Amygdala (tissue), 56 donors: ENCODE measurements at places on chromosomes 3 and 15.

DNA sequence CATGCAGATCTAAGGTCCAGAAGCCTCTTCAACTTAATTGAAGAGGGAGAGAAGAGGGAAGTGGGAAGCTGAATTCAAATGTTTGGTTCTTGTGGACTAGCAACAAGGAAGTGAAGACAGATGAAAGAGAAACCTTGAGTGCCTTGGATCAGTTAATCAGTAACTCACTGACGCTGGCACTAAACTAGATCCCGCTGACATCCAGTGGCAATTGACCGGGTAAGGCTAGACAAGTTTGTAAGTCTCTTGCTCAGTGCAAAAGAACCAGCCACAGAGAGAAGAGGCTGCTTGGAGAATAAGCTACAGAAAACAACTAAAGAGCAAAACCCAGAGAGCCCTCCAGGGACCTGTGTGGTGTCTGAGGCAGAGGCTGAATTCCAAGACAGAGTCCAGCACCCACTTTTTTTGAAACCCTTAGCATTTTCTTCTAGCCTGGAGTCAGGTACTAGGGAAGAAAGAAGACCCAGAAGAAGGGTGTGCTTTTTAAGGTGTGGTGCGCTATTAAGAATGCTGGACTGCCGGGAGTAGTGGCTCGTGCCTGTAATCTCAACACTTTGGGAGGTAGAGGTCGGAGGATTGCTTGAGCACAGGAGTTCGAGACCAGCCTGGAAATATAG, 6.9 kb downstream of the PLCH1 start:
- DNase-seq = no peak

DNA sequence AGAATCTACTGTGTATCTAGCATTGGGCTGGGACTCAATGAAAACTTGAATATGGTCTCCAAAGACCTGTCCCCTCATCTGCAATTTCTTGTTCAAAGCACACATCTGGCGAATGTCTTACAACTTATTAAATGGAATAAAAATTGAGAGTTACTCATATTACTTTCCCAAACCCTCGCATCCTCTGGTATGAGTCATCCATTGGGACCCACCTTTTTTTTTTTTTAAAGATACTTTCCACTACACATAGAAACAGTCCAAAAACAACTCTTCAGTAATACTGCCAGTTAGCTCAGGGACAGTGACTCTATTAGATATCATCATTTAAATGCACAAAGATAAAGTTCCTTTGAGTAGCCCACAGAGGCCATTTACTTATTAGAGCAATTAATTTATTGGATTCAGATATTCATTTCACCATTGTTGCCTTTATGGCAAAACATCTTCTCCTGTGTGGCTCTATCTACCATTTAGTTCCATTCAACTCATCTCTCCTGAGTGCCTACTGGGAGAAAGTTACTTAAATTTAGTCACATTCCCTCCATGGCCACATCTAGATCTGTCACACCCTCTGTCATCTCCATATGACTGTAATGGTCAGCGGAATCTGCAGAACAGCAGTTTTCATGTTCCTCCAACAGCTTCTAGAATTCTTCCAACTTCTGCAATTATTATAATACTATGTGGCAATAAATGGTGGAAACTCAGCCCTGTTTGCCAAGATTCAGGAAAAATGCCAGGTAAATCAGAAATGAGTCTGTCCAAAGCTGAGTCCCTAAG, 77.9 kb upstream of the ARHGEF3 start:
- DNase-seq = no peak

GRCh38 chr3:161163297-161163696, 57.8 kb upstream of the NMD3 start:
- DNase-seq = no peak

DNA sequence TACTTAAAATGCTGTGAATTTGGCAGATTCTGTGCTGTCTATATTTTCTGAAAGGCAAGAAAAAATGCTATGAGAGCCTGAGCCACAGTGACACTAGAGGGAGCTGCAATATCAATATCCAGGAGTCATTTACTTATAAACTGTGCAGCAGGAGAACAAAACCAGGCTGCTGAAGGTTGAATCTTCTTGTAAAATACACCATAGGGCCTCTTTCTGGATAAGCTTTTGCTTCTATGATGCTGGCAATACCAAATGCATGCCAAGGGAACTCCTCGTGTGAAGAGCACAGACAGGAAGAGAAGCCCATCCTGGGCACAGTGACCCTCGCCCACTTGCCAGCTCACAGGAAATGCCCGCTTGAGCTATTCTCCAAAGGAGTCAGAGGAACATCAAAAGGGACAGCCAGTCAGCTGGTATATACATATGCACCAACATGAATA, 48.0 kb upstream of the TSPAN3 start:
- no peak for DNase-seq

DNA sequence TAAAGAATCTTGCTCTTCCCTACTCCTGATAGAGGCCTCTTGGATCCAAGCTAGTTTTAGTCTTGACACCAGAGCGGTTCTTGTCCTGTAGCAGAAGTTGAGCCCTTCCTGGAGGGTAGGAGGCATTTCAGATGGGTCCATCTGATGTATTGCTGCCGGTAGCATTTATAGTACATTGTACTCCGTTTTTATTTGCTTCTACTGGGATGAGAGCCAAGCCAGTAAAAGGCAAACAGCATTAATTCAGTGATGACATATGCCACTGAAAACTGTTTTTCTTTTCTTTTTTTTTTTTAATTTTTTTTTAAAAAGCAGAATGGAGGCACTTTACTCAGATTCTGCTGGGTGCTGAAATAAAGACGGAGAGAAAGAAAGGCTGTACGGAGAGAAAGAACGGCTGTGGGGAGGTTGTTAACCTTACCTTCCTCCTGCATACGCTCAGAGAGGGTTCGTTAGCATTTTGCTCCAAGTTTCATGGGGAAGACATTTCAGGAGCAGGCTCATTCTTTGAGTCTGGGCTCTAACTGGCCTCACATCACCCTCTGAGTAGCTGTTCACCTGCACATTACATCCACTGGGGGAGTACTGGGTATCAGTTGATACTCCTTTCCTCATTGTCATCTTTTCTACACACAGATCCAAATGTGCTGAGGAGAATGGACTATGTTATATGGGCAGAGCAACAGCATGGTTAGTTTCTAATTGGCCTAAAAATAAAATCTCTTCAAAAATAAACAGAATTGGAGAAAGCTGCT, 161.5 kb downstream of the FEZF2 start:
- no peak for DNase-seq

DNA sequence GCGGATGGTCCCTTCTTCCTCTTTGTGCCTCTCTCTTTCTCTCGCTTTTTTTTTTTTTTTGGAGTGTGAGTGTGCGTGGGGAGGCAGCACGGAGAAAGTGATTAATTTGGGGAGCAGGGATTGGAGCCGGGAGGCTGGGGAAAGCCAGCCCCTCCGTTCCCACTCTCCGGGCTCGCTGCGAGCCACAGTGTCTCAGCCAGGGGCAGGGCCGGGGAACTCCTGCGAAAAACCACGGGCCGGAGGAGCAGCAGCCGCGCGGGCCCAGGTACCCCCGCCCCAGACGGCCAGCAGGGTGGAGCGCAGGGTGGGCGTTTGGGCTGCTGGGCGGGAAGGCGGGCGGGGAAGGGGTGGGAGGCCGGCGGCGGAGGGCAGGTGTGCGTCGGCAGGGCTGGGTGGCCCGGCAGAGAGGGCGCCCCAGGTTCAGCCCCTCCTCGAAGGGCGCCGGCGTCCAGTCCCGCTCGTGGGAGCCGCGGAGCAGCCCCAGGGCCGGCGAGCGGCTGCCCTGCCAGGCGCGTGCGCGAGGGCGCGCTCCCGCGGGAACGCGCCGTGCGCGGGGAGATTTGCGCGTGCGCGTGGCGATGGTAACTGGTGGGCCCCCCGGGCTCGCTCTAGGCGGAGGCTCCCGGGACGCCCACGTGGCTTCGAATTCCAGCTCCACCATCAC, 1.4 kb downstream of the CHL1 start:
- peak; percentile 29 for DNase-seq

- no peak for DNase-seq
Observed at GRCh38 chr3:229183-229661, 32.7 kb downstream of the CHL1 start.

GRCh38 chr3:127034990-127035652, 52.2 kb downstream of the PLXNA1 start:
- no peak for DNase-seq

DNA sequence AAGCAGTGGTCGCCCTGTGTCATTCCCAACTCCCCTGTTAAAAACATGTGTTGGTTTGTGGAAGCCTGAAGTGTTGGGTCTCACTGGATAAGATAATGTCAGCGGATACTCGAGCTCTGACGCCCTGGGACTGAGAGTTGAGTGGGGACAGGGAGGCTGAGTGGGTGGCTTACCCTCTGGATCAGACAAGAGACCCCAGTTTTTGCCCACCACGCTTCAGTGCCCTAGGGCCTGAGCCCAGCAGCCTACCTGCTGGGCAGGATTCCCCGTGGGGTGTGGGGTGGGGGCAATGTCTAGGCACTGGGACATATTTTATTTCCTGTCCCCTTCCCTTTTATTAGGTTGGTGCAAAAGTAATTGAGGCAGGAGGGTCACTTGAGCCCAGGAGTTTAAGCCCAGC, 75.0 kb downstream of the SMAD6 start:
- no peak for DNase-seq

DNA sequence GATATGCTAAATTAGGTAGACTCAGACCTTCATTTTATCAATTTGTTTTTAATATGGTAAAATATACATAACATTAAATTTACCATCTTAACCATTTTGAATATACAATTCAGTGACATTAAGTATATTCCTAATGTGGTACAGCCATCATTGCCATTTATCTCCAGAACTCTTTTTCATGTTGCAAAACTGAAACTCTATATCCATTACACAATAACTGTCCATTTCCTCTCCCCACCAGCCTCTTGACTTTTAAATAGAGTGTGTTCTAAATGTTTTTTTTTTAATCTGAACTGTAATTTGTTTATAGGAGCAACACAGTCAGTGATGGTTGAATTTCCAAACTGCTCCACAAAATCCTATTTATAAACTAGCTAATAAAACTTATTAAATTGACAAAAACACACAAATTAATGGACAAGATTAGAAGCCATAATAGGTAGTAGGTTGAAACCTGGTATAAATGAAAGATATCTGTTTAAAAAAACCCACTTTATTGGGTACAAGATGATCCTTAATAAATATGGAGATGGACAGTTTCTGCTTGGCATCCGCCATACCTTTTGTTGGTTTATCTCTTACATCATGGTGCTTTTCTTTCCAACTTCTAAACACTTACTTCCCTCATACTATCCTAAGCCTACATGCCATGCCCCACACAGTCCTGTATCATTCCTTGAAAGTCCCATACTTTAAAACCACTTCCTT, 142.4 kb downstream of the ZPLD1 start:
- DNase-seq = no peak

DNA sequence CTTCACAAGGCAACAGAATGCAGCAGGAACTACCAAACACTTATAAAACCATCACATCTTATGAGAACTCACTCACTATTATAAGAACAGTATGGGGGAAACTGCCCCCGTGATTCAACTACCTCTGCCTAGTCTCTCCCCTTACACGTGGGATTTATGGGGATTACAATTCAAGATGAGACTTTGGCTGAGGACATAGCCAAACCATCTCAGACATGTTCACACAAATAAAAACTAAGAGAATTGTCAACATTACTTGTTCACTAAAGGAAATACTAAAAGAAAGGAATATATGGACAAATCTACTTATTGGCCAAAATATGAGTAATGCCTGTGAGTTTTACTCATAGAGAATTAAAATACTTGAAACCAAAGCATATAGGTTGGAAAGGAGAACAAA, 505.1 kb downstream of the IGSF11 start:
- no peak for DNase-seq

DNA sequence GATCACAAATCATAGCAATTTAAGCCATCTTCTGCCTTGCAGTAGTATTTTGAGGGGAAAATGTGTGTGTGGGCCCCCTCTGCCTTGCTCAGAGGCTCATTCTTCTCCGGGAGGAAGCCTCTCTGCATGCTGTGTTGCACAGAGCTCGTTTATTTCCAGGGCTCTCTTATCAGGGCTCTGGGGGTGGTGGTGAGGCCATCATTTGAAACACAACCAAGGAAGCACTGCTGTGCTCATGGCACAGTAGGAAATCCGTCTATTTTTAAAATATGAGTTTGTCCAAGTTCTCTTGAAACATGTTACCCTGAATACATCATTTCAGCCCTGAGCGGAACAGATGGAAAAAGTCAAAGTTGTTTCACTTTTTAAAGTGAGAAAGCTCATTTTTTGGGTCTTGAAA, 369.0 kb upstream of the CFAP20DC start:
- no peak for DNase-seq

GRCh38 chr3:70556056-70556455, 243.6 kb upstream of the MDFIC2 start:
- DNase-seq = no peak

- DNase-seq = no peak
Observed at GRCh38 chr15:71301958-71302621, 186.8 kb downstream of the THSD4 start.

GRCh38 chr3:146709969-146710368, 104.8 kb upstream of the PLSCR5 start:
- DNase-seq = no peak

DNA sequence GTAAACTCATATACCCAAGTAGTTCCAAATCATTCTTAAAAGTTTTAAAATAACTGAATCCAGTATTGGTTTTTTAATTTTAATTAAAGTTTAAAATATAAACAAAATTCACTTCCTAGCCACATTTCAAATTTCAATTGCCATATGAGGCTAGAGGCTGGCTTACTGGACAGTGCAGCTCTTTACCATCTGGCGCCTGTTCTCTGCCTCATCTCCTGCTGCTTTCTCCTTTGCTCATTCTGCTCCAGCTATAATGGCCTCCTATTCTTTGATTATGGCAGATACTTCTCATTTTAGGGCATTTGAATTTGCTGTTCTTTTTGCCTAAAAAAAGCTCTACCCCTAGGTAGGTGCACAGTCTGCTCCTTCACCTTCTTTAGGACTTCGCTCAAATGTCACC, 19.1 kb downstream of the ARMC8 start:
- no peak for DNase-seq

DNA sequence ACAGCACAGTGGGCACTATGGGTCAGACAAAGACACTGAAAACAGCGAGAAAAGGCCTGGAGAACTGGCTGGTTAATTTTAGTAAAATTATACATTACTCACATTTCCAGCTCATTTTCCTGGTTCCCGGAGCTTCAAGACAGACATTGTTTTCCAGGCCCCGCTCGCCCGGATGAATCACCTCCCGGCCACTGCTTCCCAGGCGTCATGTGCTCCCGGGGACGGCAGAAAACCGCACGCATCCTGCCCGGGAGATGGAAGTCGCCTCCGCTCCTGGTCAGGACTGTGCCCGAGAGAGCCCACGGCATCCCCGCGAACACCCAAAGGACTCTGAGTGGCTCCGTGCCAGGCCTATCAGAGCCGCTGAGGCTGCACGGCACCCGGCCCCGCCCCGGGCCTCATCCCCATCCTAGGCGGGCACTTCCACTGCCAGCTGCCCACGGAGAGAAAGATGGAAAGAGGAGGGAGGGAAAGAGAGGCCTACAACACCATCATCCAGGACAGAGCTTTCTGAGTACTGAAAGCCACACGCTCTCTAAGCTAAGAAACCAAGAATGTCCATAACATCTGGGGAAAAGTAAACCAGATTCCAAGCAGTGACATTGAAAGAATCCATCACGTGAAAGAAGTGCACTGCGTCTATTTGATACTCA, 75.1 kb downstream of the VGLL4 start:
- DNase-seq = no peak
